ENCODE measurements at places on chromosomes 5 and 9. TPM values are rescaled to one million over a fixed set of nuclear protein-coding genes. Genes with fewer than 3 reads are reported as not detected.

Gene NTRK2
- total RNA-seq = not detected

Gene CKMT2
- 8.2 TPM for total RNA-seq

Gene MAP3K1
- 13.0 TPM for total RNA-seq

Gene PCDHA9
- 3.3 TPM for total RNA-seq

Gene ACOT12
- not detected for total RNA-seq

Gene CDC37L1
- 26.9 TPM for total RNA-seq

Gene ASPN
- not detected for total RNA-seq

Gene HEMGN
- total RNA-seq = not detected

Gene KIAA1191
- total RNA-seq = 87.4 TPM

Gene LCN12
- 0.69 TPM for total RNA-seq

Gene ORM2
- total RNA-seq = not detected

Gene BARHL1
- total RNA-seq = not detected

Gene LEAP2
- 1.8 TPM for total RNA-seq

Gene PDE6A
- total RNA-seq = not detected

Gene SLF1
- total RNA-seq = 33.9 TPM

Gene SNCB
- 3.6 TPM for total RNA-seq

Gene FOXD4
- 0.31 TPM for total RNA-seq

Gene SHOC1
- not detected for total RNA-seq

Gene GCNT1
- 11.4 TPM for total RNA-seq

Gene DOCK2
- 9.4 TPM for total RNA-seq

Gene NOXA1
- 0.59 TPM for total RNA-seq

Gene TNC
- 2.7 TPM for total RNA-seq

Gene IL5
- not detected for total RNA-seq

Gene NUTM2G
- 1.6 TPM for total RNA-seq

All from GM23338 (cell line).